Type B pancreatic cell (in vitro differentiated cells): ENCODE measurements at places on chromosomes 16 and 17. TPM values are rescaled to one million over a fixed set of nuclear protein-coding genes. Genes with fewer than 3 reads are reported as not detected.

GRCh38 chr16:13036600-13036999 is 135.2 kb downstream of the SHISA9 start:
- no peak for DNase-seq

Gene SLC16A11
- total RNA-seq: 3.9 and 10.5 TPM in 2 replicates

GRCh38 chr17:74573169-74573568 is 5.9 kb upstream of the CD300H start:
- no peak for DNase-seq

Gene PDIA2
- 1.0 and 1.6 TPM in 2 replicates for total RNA-seq

Gene BTBD17
- total RNA-seq: 5.2 and 5.7 TPM in 2 replicates

Gene NPIPB13
- total RNA-seq: 9.1 and 15.3 TPM in 2 replicates

Gene HS3ST3A1
- 1.9 and 7.6 TPM in 2 replicates for total RNA-seq

- DNase-seq: no peak
Observed at GRCh38 chr16:15640966-15641365, 2.0 kb downstream of the MARF1 start.

Gene AIPL1
- total RNA-seq: not detected in 2 replicates
